ENCODE measurements at places on chromosomes 16 and 17.
A peak's percentile ranks its signal among the peaks of the same experiment; 100 is the strongest.

GRCh38 chr17:30995347-30995746 is 24.5 kb downstream of the RNF135 start:
- no peak for DNase-seq

DNA sequence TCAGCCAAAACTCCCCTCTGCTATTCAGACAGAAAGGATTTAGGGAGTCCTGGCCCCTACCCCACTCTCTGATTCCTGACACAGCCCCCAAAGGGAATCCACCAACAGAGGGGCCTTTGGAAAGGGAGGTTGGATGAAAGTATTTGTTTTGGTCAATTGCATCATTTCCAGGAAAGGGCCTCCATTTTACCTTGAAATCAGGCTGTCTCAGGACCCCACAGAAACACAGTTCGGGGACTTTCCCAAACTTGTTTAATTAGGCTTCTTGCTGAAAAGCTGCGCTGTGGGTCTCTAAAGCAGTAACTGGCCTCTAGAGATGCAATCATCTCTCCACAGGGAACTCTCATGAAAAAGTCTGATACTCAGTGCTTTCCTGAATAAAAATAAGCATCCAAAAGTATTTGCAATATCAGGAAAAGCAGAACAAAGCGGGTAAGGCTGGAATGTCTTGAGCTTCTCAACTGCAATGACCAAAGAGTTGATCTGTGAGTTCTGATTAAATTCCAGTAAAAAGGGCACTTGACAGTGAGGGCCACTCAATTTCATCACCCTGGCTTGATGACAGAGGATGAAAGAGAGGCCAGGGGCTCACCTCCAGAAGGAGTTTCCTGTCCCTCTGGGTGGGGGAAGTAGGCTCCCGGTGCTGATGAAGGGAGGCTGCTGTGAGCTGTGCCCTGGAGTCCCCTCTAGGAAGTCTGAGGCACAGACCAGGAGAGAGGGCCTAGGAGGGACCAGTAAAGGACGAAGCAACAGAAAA is 36.3 kb downstream of the LYRM9 start:
- no peak for DNase-seq

DNA sequence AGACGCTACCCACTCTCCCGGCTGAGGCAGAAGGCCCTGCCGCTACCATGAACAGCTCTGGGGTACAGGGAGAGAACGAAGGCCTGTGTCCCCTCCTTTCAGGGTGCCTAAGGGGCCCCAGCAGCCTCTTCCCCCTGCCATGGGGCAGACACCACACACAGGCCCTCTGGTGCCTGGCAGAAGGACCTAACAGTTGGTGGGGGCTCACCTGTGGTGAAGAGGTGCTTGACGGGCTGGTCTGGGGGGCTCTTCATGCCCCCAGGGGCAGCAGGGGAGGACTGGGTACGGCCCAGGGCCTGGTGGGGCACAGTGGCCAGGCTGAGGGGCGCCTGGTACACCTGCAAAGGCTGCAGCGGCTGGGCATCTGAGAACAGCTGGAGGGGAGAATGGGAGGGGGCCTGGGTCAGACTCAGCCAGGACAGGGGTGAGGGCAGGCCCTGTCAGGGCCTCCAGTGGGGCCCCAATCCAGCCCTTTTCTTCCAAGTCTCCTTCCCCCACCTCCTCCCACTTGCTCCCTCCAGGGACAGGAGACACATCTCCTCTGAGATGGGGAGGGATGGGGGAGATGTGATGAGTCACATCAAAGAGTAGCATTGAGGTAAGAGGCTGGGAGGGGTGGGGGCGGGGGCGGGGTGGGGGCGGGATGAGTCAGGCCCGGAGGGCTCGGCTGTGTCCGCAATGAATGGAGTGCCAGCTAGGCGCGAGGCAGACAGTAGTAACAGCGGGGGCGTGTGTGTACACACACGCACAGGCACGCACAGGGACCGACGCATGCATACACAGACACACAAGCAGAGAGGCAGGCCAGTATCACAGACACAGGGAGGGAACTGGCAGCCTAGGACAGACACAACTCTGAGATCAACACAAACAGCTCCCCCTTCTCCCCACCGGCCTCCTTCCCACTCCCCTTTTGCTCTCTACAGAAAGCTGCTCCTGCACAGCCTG is 16.1 kb downstream of the G6PC3 start:
- DNase-seq, result no peak

DNA sequence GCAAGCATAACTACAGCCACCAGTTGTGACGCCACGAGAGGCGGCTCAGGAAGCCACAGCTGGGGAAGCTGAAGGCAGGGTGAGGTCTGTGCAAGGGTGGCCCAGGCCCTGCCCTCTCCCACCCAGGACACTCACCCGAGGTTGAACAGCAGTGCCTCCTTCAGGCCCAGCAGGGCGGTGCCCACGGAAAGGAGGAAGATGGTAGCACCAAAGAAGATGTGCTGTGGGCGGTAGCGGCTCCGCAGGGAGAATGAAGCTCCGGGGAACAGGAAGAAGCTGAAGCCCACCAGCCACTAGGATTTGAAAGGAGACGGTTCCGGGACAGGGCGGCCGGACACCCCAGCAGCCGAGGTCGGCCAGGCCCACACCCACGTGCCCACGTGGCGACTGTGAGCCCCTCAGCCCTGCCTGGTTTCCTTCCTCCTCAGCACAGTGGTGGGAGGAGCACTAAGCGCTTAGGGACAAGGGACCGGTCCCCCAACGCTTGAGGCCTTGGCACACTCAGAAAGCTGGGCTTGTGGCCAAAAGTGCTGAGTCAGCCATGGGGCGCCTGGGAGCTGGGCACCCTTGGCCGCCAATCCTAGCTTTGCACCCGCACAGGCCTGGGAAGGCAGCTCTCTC is 11.0 kb downstream of the CYB561 start:
- DNase-seq, result no peak

DNA sequence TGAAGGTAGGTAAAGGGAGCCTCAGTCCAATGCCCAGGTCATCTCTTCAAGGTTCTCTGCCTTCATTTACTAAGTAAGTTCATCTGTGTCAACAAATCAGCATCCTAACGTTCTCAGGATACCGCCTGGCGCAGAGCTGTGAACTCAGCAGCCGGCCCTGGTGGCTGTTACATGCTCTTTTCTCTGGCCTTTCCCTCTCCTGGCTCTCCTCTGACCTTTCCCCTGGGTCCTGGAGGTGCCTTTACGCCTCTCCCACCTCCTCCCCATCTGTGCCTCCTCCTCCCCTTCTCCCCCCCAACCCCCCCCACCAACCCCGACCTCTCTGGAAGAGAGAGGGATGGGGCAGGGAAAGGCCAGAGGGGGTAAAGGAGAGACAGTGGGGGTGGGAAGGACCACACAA is 19.5 kb downstream of the COTL1 start:
- no peak for DNase-seq

- no peak for DNase-seq
These were observed 208.2 kb downstream of the C16orf78 start for GRCh38 chr16:49581630-49582298.

DNA sequence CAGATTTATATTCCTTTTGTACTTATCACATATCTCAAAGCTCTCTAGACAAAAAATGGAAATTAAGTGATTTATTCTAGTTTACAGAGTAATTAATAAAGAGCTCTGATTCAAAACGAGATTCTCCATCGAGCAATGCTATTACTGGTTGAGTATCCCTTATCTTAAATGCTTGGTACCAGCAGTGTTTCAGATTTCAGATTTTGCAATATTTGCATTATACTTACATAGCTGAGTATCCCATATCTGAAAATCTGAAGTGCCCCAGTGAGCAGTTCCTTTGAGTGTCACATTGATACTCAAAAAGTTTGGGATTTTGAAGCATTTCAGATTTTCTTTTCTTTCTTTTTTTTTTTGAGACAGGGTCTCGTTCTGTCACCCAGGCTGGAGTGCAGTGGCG is 57.4 kb upstream of the STAC2 start:
- no peak for DNase-seq

- DNase-seq, result no peak
These were observed 22.6 kb downstream of the ZNF213 start for GRCh38 chr16:3157229-3158025.

GRCh38 chr17:17824119-17824782 is 12.5 kb downstream of the SREBF1 start:
- DNase-seq, result no peak

DNA sequence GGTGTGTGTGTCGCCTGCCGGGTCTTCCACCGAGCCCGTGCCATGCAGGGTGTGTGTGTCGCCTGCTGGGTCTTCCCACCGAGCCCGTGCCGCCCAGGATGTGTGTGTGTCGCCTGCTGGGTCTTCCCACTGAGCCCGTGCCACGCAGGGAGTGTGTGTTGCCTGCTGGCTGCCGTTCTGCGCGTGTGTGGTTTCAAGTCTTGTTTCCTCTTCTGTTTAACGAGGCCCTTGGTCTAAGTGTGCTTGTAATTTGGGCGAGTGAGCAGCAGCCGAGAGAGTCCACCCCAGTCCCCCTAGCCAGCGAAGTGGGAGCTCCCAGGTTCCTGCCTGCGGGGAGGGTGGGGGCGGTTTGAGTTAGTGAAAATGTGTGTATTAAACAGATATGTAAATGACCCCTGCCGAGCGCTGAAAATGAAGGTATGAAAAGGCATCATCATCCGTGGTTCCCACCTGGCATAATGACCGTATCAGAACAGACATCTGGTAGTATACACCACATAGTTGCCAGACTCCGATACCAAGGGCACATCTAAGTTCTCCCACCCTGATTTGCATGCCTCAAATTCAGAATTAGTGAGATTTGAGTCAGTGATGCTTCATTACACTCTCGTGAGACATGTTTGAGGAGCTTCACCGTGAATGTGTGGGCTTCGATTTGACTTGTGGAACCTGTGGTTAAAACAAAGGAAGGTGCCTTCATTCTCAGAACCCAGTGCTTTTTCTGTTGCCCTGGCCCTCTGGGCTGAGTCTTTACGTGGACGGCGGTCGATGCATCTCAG is 114.5 kb upstream of the CHMP6 start:
- DNase-seq, result peak; percentile 77

DNA sequence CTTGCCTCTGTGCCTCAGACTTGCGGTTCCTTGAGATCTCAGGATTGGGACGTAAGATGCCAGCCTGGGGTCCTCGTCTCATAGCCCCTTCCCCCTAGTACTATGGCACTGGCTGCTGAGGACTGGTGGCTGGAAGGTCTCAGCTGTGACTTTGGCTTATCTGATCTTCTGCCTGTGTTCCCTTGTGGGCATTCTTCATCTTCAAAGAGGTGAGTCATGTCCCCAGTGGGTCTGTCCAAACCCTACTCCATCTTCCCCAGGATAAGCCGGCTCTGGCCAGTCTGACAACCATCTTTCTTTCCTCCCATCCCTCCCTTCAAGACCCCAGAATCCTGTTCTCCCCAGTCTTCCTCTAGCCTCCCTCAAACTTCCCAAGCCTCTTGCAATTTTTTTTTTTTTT is 3.6 kb downstream of the CD19 start:
- no peak for DNase-seq

DNA sequence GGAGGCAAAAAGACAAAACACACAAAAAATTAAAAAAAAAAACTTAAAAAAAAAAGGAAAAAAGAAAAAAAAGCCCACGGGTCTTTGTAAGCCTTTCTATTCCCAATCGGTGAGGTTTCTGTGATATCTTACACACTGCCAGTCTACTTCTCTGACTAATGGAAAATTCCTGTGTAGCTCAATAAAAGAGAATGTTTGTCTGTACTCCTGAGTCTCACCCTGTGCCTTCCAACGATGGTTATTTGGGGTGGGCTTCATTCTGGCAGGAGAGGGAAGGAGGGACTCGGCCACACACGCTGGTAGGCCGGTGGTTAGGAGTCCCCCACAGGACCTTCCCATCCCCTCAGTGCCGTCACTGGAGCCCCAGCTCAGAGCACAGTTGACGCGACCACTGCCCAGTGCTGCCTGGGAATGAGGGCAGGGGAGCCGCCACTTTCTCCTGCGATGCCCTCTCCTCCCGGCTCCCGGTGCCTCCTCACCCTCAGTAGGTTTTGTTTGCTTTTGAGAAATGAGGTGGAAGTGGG is 68.0 kb downstream of the AMFR start:
- no peak for DNase-seq

- DNase-seq, result no peak
These were observed 70.6 kb downstream of the AMFR start for GRCh38 chr16:56354746-56355145.

- DNase-seq, result no peak
These were observed 5.9 kb upstream of the SSTR5 start for GRCh38 chr16:1066584-1067172.

- no peak for DNase-seq
These were observed 28.9 kb upstream of the RBFOX1 start for GRCh38 chr16:7303660-7304200.

DNA sequence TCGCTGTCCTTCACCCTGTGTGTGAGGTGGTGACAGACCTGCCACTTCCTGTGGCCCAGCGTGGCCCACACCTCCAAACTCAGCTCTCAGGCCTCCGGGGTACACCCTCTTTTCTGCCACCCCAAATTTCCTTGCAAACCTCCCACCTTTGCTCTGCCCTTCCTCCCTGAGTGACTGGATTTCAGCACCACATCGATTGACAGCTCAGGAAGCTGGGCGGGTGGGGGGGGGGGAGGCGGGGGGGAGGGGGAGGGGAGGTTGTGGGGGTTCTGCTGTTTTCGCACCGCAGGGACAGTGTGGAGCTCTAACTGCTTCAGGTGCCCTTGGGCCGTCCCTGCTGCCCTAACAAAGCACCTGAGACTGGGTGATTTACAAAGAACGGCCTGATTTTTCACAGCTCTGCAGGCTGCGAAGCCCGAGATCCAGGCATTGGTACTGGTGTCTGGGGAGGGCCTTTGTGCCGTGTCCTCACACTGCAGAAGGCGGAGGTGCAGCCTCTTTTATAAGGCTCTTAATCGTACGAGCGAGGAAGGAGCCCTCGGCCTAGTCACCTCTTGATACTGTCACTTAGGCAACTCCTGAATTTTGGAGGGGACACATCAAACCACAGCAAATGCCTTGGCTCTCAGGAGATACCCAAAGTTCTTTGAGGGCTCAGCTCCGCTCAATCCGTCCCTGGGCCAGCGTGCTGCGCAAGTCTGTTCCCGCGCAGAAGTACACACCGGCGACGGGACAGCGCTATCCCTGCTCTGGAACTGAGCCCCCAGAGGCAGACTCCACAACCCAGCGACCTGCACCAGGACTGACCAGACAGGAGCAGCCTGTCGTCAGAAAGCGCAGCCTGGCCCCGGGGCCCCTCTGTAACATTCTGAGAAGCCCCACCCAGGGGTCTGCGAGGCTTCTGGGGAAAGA is 3.6 kb downstream of the NDUFAF8 start:
- DNase-seq, result no peak

- peak; percentile 15 for DNase-seq
These were observed 2.7 kb upstream of the TMIGD1 start for GRCh38 chr17:30336369-30337171.

- DNase-seq, result no peak
These were observed 46.5 kb upstream of the ATP2A3 start for GRCh38 chr17:4010754-4011153.

DNA sequence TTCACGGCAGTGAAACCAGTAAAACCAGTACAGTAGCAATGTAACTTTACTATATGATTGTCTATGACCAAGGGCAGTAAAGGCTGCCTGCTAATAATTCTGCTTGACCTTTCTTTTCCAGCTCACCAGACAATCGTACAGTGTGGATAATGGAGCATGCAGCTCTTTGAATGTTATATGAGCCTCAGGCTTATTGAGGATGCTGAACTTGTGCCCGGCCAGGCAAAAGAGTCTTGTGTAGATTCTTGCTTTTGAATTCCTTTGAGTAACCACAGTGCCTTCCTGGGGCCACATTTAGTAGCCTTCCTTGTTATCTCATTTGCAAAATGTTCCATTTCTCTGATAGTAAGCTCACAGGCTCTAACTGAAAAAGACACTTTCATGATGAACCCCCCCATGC is 131.8 kb downstream of the CDH11 start:
- no peak for DNase-seq

Measured in GM19239 (cell line).